ENCODE measurements at places on chromosomes 1 and 21.

DNA sequence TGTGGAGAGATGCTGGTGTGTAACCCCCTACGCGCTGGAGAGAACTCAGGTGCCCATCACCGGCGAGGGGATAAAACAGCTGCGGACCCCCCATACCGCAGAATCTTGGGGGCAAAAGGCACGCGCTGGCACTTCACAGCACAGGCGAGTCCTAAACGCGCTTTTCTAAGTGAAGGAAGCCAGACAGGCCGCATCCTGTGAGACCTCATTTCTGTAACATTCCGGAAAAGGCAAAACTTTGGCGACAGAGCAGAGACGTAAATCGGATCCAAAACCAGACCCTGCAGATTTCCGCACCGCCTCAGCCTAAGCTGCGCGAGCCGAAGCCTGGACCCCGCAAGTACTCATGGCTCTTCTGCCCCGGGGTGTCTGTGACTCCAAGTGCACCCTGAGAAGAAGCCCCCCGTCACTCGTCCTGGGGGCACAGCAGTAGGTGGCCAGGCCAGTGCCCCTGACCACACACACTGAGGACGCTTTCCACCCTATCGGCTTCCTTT, 60.9 kb downstream of the SLX9 start:
- no peak for DNase-seq

DNA sequence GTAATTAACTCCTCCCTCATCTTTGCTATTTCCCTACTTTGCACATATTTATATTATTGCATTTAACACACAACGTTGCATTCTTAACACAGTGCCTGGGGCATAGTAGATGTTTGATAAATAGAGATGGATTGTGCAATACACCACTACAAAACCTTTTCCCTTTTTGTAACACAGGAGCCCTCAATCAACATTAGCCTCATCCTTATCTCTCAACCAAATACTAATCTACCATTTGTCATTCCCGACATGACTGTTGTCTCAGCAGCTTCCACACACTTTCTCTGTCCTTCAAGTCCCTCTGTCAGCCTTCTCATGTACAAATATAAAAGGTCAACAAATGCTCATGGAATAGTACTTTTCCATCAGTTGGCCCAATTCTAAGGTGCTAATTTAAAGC, 78.9 kb upstream of the KCNK2 start:
- no peak for DNase-seq

GRCh38 chr1:201255479-201256362, 27.6 kb upstream of the PKP1 start:
- DNase-seq, result no peak

GRCh38 chr21:41861987-41862386, 17.2 kb downstream of the PRDM15 start:
- no peak for DNase-seq

- DNase-seq, result no peak
These were observed 153.0 kb upstream of the B3GALT2 start for GRCh38 chr1:193339401-193339800.

DNA sequence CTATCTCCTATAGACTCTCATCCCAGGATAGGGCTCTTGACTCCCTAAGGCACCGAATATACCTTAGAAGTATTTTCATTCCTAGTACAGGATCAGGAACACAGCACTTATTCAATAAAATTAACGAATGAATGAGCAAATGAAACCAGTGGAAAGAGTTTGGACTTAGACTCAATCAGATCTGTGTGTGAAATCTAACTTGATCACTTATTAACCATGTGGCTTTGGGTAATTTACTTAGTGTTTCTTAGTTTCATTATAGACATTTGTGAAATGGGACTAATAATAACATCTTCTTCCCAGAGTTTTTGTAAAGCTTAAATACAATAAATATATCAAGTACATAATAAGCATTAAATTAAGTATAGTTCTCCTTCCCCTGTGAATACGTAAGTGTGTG, 230.1 kb downstream of the ADGRL2 start:
- DNase-seq, result no peak

GRCh38 chr1:7528386-7529198, 242.5 kb upstream of the VAMP3 start:
- no peak for DNase-seq

- no peak for DNase-seq
These were observed 38.7 kb downstream of the GJA5 start for GRCh38 chr1:147721716-147722115.

DNA sequence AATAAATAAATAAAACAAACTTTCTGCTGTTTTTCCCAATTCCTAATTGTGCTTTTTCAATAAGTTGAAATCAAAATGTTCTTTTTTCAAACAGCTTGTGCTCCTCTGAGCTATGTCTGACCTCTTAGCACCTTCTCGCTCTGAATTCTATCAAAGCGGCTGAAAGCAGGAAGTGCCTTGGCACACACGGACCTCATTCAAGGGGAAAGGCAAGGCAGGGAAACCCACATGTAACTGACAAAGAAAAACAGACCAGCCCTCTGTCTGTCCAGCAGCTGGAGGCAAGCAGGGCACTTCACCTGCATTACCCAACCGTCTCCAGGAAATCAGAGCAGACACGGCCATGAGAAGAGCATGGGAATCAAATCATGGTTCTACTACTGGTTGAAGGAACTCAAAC, 56.7 kb downstream of the PLPP3 start:
- no peak for DNase-seq

- no peak for DNase-seq
These were observed 743.2 kb upstream of the NCAM2 start for GRCh38 chr21:20254964-20255363.

DNA sequence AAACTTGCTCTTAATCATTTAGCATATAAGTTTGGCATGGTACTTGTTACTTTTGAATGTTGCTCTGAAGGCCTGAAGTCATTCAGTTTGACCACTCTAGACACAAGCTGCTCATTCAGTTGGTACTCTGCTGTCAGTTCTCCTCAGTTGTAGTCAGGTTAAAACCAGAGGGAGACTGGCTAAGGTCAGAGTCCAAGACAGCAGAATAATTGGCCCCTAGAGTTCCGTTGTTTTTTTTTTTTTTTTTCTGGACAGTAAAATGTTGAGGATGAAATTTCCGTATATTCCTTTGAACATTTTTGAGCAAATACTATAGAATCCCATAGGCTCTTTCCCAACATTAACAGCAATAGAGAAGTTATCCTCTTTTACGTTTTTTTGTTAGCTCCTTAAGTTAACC, 9.4 kb downstream of the ZBTB40 start:
- no peak for DNase-seq

GRCh38 chr1:30313584-30313983, 409.8 kb downstream of the MATN1 start:
- no peak for DNase-seq
